ENCODE measurements at places on chromosomes 5 and 9.

DNA sequence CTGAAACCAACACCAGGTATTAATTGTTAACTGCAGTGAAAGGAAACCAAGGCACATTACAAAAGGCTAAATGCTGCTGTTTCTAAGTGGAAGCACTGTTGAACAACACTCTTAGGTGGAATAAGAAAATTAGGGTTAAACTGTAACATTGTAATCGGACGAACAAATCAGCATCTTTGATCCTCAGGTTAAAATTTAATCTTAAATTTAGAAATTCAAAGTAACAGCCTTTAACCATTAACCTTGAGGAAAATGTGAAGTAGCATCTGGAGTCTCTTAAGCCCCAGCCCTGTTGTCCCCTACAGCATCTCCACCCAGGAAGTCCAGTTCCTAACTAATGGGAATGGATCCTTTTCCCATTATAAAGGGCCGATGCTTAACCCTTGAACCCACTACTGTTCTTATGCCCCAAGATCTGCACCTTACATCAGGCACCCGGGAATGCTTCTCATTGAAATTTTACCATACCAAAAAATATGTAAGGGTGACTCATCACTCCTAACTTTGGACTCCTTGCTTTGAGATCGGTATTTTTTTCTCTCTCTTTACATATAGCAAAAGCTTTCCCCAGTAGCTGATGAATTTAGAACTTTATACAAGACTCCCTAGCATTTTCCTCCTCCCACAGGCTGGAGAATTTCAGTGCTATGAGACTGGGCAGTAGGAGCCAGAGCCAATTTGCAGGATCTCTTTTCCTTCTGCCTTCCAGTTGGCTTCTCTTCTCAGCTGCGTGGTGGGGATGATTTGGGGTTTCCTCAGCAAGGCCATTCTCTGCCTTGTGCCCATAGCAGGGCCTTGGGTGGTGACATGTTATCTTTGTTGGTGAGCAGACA is 32.0 kb upstream of the ITGA2 start:
- no peak for DNase-seq

- DNase-seq, result no peak
Measured at GRCh38 chr5:44881266-44881665, 72.5 kb downstream of the MRPS30 start.

DNA sequence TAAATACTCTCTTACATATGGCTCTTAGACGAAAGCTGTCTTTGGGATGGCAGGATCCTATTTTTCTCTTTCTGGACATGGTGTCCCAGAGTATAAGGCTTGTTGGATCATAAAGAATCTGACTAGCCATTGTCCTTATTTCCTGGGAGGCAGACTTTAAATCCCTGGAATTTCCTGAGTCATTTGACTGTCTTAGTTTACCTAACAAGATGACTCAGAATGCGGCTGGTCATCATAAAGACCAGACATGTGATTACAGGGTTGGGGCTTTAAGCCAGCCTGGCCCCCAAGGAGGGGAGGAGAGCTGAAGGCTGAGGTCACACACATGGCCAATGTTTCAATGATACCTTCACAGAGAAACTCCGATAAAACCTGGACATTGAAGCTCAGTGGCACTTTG is 37.2 kb downstream of the FAM240B start:
- no peak for DNase-seq

DNA sequence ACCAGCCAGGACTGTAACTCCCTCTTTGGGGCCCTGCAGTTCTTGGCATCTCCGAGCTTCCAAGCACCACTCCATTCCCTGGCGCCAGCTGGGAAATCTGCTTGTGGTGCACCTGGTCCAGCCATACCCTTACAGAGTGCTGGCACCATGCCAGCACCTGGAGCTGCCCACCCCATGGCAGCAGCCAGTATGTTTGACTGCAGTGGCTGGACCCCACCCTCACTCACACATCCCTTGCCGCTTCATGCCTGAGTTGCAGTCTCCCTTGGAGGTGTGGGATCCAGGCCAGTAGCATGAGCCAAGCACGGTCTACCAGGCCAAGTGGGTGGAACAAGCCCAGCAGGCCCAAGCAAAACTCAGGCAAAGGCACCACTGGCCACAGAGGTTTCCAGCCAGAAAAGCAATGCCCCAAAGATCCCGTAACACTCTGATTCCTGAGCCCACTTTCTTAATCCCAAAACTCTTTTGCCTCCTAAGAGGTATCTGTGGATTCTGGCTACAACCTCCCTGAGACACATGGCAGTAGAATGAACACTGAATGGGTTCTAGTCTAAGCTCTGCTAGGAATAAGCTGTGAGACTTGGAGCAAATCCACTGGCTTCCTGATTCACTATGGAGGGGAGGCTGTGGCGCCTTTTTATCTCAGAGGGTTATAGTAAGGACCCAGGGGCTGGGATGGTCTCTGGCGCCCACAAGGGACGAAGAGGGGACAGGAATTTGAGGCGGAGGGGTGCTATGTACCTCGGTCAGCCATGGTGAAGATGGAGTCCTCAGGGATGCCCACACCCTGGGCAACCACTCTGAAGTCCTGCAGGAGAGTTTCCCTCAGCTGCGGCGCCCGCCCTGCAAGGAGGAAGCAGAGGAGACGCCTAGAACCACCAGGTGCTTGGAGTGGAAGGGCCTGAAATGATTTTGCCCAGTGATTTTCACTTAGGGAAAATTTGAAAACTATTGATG is 5.6 kb downstream of the AMBP start:
- DNase-seq, result no peak

DNA sequence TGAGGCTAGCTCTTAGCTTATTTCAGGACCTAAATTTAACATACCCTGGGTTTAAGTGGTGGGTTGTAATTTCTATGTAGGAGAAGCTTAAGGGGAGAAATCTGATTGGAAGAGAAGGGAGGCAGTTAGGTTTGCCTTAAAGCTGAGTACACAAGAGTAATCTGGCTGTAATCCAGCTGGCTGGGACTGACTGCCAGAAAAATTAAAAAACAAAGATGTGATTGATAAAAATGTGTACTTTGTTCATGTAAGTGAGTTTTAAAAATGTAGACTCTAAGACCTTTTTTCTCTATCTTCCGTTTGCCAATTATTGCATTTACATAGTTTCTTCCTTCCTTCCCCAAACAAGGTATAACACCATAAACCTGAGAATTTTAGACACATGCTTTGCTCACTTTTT is 17.5 kb upstream of the MSMP start:
- DNase-seq, result peak; percentile 76

DNA sequence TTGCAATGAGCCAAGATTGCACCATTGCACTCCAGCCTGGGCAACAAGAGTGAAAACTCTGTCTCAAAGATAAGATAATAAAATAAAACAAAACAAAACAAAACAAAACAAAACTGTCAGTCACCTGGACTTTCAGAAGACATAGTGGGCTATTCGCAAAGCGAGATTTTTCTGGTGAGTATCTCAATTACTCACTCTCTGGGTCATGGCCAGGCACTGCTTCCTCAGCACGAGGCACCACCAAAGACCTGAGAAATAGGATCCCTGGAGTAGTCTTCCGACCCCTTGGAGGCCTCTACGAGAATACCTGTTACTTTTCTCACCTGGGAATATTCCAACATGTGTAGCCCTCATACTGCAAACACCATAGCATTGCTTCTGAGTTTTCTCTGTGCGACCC is 201.7 kb upstream of the ZNF618 start:
- DNase-seq, result no peak

GRCh38 chr5:162657076-162657475 is 589.5 kb downstream of the GABRG2 start:
- no peak for DNase-seq

GRCh38 chr5:39755986-39756385 is 331.2 kb upstream of the DAB2 start:
- peak; percentile 27 for DNase-seq

- no peak for DNase-seq
Measured at GRCh38 chr9:118129541-118129940, 425.3 kb downstream of the TLR4 start.

GRCh38 chr5:73945505-73945904 is 319.5 kb downstream of the ARHGEF28 start:
- DNase-seq, result peak; percentile 11

DNA sequence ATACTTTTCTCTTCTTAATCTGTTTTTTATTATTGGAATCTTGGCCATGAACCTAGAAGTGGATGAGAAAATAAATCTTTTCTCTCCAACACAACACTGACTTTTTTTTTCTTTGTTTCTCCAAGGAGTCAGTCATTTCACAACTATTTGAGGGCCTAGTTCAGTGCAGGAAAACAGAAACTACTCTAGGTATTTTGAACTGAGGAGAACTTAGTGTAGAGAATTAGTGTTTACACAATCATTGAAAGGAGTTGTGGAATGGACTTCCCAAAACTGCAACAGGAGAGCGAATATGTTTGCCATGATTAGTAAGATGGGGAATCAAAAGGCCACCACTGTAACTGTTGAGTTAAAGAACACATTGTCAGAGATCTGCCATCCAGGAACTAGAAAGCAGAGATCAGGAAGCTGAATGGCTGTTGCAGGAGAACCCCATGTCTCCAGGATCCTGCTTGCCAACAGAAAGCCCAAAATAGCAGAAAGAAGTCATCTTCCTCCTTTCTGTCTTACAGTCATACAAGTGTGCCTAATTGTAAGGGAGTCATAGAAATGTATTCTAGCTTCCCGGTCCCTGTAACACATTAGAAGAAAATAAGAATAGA is 20.3 kb upstream of the PCDH1 start:
- no peak for DNase-seq

DNA sequence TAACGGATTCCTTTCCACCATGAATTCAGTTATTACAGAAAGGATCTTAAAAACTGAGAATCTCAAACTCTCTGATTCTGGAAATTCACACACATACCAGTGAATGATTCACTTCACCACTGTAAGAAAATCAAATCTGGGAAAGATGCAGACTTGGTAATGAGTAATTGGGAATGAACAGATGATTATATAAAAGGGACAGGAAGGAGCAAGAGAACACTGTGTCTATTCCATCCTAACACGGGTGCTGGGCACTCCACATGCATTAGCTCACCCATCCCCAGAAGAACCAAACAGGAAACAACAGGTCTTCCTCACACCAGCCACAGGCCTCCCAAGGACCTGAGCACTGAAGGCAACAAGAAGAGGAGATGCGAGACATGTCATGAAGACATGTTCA is 74.8 kb upstream of the ZNF622 start:
- DNase-seq, result no peak

- DNase-seq, result no peak
Measured at GRCh38 chr5:38825494-38825893, 20.3 kb upstream of the OSMR start.

- no peak for DNase-seq
Measured at GRCh38 chr5:143151056-143151700, 252.3 kb downstream of the NR3C1 start.

- peak; percentile 43 for DNase-seq
Measured at GRCh38 chr9:133514460-133515239, 10.1 kb downstream of the MYMK start.

DNA sequence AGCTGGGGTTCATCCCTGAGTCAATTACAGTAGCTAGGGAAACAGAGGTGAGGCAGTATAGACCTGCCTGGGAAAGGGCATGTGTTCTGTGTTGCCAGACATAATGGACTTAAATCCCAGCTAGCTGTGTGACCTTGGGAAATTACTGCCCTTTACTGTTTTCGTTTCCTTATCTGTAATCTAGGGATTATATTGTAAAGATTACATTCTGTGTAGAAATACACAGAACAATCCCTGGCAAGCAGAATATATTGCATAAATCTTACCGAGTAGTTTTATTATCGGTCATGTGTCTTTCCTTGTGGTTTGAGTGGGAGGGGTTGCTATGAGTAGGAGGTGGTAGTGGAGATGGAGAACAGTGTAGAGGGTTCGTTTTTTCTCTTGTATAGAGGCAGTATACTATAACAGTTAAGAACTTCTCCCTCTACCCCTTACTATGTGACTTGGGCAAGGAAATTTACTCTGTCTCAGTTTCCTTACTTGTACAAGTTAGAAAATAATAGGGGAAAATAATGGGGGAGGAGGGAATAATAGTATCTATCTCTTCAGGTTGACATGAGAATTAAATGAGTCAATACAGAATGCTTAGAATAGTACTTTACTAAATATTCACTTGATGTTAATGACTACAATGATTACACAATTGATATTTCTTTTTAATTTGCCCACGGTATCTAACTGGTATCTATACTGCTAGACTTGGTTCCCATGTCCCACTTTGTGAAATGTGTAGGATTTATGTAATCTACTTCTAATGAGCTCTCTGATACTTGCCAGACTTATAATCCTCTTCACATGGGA is 7.1 kb upstream of the DMXL1 start:
- DNase-seq, result peak; percentile 89

- DNase-seq, result no peak
Measured at GRCh38 chr5:17223367-17224185, 6.1 kb downstream of the BASP1 start.

DNA sequence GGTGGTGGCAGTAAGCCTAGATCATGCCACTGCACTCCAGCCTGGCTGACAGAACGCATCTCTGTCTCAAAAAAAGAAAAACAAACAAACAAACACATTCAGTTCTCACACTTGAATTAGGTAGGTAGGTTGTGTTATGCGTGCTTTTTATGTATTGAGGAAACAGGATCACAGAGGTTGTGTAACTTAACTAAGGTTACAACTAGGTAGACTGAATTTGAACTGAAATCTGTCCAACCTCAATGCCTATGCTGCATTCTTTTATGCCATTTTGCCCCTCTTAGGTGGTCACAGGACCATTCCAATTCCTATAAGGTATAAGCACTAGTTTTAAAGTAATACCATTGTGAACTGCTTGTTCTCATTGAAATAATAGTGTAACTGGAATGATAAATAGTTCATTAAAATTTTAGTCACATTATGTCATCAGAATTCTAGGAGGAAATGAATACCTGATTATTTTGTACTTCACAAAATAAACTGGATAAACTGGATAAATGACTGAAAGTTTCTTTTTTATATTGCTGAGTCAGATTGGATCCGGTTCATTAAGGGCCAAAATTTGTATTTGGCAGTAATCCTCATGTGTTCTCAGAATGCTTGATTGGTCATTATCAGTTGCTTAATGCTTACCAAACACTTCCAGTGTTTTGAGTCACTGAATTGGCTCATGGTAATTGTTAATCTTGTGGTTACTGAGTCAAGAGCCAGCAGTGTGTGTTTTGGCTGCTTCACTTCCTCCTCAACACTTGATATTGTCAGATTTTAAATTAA is 7.1 kb downstream of the UBAP1 start:
- peak; percentile 93 for DNase-seq

- DNase-seq, result no peak
Measured at GRCh38 chr9:95809686-95810085, 65.8 kb upstream of the ERCC6L2 start.

DNA sequence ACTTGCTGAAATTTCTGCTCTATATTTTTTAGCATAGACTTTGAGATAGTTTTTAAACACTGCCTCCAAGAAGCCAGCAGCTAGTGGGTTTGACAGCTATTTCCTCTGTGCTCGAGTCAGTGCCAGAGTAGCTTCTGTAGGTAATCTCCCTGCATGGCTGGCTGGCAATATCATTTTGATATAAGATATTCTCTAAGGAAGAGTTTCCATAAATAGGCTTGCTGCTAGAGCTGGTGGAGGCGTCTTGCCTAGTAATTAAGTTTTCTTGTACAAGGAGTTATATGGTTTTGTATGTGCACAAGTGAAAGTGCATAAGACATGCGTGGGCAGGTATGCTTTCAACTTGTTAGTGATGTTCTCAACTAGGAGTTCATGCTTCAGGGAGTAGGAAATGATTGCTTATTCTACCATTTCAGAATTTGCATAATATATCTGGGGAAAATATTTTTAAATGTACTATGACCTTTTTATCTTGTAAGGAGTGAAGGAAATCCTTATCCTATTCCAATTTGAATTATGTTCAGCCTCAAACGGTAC is 74.1 kb upstream of the CCL21 start:
- DNase-seq, result no peak
